H4 (cell line): ENCODE measurements at places on chromosomes 2 and 18.
A peak's percentile ranks its signal among the peaks of the same experiment; 100 is the strongest.

DNA sequence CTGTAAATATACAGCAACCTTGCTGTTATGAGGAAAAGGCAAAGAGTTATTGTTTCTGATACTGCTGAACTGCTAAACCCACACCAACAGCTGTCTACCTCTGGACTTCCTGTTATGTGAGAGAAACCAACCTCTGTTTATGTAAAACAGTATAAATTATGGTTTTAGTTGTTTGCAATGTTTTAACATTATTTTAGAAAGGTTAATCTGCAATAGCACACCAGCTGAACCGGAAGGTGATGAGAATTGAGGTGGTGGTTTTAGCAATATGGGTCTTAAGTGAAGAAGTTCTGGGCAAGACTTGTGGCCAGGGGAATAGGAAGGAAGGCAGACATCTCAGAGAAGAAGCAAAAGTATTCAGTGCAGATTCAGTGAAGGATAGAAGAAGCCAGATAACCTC lies 237.8 kb downstream of the PLCL1 start:
- DNase-seq: no peak

DNA sequence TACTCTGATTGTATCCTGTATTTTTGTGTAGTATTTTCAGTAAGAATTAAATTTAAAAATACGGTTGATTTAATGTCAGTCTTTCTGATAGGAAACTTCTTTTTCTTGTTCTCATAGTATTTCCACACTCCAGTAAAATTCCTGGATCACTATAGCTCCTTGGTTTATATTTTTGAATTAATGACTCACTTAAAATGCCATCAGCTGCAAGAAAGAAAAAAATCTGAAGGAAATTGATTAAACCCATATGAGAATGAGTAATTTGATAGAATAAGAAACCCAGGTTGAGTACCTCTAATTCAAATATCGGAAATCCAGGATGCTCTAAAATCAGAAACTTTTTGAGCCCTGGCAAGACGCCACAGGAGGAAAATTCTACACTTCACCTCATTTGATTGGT lies 186.8 kb upstream of the RND3 start:
- no peak for DNase-seq

- no peak for DNase-seq
Observed at GRCh38 chr2:168430431-168430830, 25.6 kb upstream of the CERS6 start.

DNA sequence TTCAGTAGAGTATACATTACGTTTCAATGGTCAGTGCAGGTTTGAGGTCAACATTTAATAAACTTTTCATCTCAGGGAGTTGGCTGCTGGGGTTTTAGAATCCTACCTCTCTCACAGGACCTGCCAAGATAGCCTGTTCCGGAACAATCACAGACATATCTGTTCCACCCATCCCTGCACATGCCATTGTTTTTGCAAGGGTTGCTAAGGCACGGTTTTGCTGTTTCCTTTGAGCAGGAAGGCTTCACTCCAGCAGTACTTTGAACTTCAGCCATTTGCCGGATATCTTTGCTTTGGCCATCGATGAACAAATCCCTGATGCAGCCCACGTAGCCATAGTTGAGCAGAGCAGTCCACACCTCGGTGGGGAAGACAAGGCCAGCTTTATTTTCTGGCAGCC lies 493.8 kb downstream of the NRXN1 start:
- DNase-seq: no peak

DNA sequence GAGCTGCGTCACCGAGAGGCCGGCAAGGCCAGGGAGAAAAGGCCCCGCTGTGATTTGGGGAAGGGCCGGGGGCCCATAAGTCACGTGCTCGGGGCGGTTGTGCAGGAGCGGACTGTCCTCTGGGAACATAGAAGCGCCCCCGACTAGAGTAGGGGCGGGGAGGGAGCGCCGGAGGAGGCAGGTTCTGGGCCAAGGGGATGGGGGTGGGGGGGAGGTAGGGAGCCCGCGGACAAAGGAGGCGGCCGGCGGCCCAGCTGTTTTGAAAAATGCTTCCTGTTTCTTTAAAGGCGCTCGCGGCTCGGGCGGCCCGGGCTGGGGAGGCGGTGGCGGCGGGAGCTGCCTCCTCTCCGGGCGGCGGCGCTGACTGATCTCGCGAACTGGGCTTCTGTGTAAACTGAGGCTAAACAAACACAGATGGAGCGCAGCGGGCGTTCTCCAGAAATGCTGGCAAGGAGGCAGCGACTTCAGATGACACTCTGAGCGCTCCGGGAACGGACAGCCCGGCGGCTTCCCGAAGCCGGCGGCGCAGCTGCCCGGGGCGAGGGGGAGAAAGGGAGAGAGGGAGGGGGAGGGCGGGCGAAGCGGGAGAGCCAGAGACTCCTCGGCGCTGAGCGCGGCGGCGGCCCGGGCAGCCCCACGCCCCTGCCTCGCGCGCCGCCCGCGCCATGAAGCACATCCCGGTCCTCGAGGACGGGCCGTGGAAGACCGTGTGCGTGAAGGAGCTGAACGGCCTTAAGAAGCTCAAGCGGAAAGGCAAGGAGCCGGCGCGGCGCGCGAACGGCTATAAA lies at the start of gene ATOH8:
Gene ATOH8, plus strand, starts transcription at position 467 of the 788 bp plus-strand sequence. Its CDS starts 199 bp downstream, at position 666.
- DNase-seq: no peak

DNA sequence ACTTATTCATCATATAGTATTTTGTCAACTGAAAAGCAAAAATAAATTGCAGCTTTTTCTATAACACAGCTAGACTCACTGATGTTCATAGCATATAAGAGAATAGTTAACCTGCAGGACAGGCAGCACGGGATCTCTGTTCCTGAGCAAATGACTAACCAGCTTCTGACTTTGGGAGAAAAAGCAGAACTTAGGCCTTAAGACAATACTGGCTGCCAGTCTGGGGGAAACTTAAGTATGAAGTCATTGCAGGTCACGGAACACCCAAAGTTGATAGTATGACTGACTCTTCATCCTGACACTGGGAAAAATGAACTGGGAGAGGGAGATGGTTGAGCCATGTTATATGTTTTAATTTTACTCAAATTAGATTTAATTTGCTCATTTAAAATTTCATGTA lies 113.0 kb downstream of the DPP4 start:
- DNase-seq: no peak

- DNase-seq: no peak
Observed at GRCh38 chr2:177476897-177477296, 84.3 kb downstream of the AGPS start.

DNA sequence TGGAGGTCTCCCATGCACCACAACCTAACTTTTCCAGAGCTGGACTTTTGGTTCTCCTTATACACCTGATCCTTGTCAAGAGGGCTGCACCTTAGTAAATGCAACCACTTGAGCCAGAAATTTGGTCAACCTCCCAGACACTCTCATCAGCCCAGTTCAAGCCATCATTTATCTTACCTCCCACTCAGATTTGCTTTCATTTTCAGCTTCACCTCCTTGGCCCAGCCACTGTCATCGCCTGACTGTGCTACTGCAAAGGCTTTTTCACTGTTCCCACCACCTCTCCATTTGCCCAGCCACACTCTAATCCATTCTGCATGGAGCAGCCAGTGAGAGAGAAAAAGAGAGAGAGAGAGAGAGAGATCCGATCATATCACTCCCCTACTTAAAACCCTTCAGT lies 112.4 kb upstream of the DDX18 start:
- no peak for DNase-seq

GRCh38 chr18:3156325-3156640 lies 63.5 kb downstream of the MYOM1 start:
- DNase-seq: no peak

- DNase-seq: no peak
Observed at GRCh38 chr2:239362507-239362906, 38.3 kb downstream of the HDAC4 start.

DNA sequence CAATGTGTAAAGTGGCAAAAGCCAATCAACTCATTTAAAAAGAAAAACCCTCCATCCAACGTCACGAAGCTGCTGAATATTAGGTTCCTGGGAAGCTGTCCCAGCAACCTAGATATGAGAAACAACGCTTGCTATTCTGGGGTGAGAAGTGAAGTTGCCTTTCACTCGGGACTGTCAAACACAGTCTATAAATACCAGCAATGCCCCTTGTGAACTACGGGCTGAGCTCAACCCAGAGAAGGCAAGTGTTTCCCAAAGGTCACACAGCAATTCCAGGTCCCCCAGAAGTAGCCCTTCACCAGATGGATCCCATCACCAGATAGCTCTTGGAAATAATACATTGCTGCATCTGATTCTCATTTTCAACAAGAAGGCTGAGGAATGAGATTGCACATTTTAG lies 67.9 kb downstream of the BCL11A start:
- no peak for DNase-seq

GRCh38 chr18:27921904-27922751 lies 254.8 kb downstream of the CDH2 start:
- DNase-seq: peak; percentile 54

DNA sequence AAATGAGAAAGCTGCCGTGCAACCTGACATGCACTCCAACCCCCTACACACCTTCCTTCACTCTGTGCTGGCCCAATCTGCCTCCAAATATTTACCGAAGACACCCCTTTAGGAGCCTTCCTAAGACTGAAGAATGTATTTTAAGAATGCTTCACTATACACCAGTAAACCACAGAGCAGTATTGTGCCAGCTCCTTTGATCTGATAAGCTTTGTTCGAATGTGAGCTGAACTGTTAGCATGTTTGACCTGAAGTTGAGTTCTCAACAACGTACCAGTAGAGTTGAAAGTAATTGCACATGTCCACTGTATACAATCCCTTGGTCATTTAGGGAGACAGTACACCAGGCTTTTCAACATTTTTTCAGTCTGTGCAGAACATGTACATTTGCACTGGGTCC lies 259.2 kb downstream of the TGIF1 start:
- no peak for DNase-seq

GRCh38 chr18:76783786-76784484 lies 38.4 kb upstream of the ZNF236 start:
- no peak for DNase-seq

DNA sequence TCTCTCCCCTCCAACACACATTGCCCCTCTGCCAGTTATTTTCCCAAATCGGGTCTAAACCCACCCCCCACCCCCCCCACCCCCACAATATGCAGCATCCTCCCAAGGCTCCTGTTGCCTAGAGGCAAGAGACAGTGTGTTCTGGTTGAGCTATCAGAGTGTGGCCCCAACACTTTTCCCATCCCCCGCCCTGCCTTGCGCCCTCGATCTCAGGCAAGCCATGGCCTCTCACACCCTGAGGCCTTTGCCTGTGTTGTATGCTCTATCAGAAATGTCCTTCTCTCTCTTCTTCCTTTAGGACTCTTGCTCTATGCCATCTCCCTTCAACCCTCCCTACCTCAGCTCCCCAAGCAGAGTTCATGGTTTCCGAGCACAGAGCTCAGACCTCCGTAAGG lies 9.5 kb upstream of the GRHL1 start:
- DNase-seq: no peak

GRCh38 chr2:110946902-110947301 lies 173.8 kb upstream of the BCL2L11 start:
- no peak for DNase-seq

DNA sequence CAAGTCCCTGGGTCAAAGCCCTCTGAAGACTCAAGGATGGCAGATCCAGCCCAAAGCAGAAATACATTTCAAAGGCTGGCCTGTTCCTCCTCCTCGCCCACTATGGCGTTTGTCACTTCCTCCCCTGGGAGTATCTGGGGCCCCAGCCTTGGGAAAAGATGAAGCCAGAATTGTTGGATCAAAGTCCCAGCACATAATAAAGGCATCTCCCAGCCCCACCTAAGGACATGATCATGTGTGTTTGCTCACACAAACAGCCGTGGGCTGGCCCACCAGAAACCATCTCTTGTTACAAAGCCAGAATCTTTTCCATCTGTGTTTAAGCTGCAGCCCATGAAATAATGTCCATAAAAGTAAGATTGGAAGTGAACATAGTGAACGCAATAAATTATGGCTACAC lies 50.1 kb upstream of the HAAO start:
- DNase-seq: no peak

GRCh38 chr2:33411765-33412164 lies 64.7 kb upstream of the RASGRP3 start:
- peak; percentile 59 for DNase-seq

DNA sequence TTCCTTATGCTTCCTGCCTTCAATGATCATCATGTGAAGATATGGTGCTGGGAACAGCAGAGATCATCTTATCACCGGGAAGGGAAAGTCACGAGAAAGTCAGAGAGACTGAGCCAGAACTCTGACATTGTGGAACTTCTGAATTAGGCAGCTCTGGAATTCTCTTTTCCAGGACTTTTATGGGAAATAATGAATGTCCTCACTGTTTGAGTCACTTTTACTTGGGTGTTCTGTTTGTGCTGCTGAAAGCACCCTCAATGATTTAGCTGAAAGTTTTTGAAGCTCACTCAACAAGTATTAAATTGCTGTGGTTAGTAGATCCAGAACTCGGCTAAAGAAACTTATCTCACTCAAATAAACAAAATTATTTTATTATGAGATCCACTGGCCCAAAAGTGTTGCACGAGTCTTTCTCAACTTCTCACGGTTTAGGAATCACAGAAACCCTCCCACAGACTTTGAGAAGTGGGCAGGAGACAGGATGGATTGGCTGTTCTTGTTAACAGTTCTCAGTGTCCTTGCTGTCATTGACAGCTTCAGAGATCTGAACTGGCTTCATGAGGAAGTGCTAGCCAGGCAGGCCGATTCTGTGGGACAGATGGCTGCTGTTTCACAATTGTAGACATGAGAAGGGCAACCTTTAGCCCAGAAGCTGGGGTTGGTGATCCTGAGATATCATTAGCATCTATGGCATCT lies 26.4 kb upstream of the ATRAID start:
- peak; percentile 70 for DNase-seq

DNA sequence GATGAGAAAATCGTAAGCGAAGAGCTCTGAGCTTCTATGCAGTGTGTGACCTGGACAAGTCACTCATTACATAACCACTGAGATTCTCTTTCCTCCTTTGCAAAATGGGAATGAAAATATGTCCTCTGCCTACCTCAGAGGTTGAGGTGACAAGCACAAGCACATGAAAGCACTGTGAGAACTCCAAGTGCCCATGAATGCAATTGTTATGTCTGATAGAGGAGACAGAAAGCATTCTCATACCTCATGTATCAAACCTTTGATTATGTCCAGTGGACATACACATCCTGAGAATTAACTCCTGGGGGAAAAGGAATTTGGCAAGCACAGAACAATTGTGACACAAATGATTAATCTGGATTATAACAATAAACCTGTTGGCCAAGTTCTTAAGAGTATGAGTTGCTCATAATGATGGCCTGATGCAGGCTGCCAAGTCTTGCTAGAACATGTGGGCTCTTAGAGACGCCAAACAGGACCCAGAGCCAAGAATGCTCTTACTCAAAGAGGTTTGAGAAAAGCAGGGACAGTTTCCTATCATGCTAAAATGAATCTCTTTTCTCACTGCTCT lies 8.5 kb upstream of the RMDN2 start:
- no peak for DNase-seq
